ENCODE measurements at places on chromosomes 12 and 14.

DNA sequence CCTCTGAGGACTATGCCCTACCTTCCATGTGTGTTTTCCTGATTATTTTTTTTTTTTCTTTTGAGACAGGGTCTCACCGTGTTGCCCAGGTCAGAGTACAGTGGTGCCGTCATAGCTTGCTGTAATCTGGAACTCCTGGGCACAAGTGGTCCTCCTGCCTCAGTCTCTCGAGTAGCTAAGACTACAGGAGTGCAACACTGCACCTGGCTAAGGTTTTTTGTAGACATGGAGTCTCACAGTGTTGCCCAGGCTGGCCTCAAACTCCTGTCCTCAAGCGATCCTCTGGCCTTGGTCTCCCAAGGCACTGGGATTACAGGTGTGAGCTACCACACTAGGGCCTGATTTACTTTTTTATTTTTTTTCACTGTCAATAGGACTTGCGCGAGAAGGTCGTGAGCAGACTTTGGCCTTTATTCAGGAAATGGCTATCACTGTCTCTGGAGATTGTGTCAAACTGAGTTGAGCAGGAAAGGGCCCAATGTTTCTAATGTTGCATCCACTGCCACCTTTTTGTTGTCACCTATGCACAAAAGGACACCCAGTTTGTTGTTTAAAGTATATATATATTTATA is 47.7 kb downstream of the FLRT2 start:
- DNase-seq, result no peak

DNA sequence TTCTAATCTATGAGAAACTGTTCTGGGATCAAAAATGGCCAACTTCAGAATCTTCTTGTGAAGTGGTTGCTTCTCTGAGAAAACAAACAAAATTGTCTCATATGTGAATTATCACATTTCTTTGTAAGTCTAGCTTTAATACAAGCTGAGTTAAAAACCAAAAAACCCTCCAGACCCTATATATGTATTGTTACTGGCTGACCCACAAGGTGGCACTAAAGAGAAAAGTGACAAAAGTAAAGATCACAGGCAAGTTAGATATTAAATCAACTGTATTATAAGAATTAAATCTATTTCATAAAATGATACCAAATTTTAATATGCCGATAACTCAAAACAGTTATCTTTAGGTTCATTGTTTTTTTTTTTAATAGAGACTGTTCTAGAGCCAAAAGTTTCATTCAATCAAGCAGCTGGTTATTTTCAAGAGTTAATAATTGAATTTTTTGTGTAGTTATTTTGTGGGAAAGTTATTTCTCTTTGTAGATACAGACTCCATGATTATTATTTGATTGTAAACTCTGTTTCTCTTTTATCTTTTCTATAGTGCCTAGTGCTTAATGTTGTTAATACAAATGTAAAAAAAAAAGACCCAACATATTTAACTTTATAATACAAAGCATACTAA is 7.5 kb upstream of the TRHDE start:
- no peak for DNase-seq

GRCh38 chr12:57902478-57902969 is 38.8 kb upstream of the ATP23 start:
- no peak for DNase-seq

DNA sequence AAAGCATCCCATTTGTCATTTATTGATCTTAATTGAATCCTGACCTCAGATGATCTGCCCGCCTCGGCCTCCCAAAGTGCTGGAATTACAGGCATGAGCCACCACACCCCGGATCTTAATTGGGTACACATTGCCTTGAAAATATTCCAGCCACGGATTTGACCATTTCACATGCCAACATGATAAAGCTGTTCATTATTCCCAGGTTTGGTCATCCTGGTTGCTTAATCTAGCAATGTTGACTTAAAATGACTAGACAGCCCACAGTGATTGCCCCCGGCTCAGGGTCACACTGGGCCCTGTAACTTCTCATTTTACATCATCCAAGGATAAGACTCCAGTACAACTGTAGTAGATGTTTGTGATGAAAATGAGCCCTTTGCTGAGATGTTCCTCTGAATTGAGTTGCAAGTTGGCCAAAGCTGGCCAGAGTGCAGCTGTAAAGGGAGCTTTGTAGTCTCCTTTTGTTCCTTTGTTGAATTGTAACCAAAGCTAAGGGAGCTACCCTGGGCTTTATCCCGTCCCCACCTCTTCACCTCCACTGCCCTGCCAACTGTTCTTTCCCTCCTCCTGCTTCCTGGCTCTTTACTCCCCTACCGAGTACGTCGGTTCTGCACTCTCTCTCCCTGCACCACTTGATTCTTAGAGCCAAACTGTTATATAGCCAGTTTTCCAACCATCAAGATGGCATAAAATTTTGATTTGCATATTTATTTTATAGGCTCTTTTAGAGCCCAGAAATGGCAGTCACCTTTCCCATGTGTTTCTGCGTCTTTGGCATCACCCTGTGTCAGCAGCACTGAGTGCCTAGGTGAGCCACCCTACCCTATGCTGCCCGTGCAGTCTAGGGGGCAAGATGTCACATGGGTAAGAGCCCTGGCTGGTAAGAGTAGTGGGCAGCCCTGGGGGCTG is 141.3 kb upstream of the HIF1A start:
- peak; percentile 66 for DNase-seq

- no peak for DNase-seq
These were observed 3.3 kb downstream of the LRIG3 start for GRCh38 chr12:58916921-58917511.

DNA sequence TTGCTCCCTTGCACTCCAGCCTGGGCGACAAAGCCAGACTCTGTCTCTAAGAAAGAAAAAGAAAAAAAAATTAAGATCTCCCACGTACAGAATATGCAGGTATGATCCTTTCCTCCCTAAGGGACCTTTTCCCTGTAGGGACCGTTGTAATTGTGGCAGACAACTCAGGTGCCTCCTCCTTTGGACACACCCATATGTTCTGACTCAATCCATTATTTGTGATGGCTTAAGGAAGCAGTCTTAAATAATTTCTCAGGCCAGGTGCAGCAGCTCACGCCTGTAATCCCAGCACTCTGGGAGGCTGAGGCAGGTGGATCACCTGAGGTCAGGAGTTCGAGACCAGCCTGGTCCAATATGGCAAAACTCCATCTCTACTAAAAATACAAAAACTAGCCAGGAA is 53.1 kb downstream of the TMCC3 start:
- no peak for DNase-seq

GRCh38 chr14:74517731-74518130 is 24.2 kb downstream of the ISCA2 start:
- no peak for DNase-seq

GRCh38 chr12:56805355-56805754 is 42.2 kb downstream of the HSD17B6 start:
- DNase-seq, result no peak

DNA sequence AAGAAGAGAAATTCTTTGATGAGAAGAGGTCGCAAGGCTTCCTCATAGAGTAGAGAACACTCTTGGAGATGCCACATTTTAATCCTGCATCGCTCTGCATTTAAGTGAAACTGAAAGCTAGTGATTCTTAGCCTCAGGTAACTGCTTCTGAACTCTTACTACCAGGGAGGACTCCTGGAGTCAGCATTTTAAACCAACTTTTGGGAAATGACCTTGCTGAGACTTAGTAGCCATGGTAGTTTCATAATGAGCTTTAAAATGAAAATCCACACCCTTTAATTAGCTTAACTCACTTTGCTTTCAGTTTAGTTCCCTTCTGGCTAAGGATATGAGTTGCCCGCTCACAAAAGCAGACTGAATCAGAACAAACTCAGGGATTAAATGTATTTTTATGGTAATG is 80.3 kb downstream of the SYNE2 start:
- DNase-seq, result no peak

DNA sequence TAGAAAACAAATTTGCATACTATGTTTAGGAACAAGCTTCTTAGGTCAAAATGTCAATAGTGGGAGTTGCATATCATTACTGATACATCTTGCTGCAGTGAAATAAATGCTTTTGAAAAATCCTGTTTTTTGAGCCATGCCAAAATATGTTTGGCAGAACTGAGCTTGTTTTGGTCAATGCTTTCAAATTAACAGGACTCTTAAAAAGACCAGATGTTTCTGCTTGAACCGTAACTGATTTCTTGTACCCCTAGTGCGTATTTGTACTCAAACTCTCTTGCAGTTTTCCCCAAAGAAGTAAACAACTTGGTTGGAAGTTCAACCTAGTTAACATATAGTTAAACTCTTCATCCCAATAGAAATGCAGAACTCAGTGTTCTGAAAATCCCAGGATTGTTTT is 3.4 kb downstream of the TRHDE start:
- no peak for DNase-seq

DNA sequence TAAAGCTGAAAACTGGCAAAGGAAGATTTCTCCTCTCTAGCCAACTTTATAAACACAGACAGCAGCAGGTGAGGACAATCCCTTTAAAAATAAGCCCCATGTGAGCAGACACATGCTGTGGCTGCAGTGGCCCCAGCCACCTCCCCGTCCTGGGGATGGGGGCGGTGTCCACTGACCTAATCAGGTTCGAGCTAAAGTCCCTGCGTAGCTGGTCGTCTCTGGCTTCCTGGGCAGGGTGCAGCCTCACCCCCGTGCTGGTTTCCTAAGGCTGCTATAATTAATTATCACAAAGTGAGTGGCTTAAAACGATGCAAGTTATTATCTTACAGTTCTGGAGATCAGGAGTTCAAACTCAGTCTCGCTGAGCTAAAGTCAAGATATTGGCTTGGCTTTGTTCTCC is 1.0 kb downstream of the BDKRB1 start:
- no peak for DNase-seq

GRCh38 chr14:55976655-55977054 is 141.6 kb upstream of the PELI2 start:
- DNase-seq, result no peak

- peak; percentile 24 for DNase-seq
These were observed 62.4 kb downstream of the ADCK1 start for GRCh38 chr14:77862154-77862786.

DNA sequence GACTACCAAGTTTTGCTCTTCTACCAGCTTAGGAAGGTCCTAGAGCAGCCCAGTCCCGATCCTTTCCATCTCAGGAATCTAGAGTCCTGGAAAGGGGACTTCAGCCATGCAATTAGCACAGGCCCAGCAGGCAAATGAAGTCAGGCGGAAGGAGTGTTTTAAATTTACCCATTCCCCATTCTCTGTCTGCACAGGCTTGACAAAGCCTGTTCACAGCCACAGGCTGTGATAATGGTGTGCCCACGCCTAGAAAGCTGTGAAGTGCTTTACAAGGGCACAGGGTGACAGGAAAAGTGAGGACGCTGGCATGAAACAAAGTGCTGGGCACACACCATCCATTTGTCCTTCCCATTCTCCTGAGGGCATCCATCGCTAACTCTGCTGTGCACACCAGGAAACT is 79.0 kb downstream of the PITPNM2 start:
- no peak for DNase-seq

Data from HFF-Myc (cell line).